ENCODE measurements at places on chromosomes 11 and 22.

GRCh38 chr11:4769838-4770237 lies at the start of gene OR51F1:
Gene OR51F1, minus strand, starts transcription at chr11:4769938. Its CDS starts 0 bp downstream, at chr11:4769938.
- no peak for DNase-seq

GRCh38 chr22:33789690-33790253 lies 130.5 kb downstream of the LARGE1 start:
- no peak for DNase-seq

DNA sequence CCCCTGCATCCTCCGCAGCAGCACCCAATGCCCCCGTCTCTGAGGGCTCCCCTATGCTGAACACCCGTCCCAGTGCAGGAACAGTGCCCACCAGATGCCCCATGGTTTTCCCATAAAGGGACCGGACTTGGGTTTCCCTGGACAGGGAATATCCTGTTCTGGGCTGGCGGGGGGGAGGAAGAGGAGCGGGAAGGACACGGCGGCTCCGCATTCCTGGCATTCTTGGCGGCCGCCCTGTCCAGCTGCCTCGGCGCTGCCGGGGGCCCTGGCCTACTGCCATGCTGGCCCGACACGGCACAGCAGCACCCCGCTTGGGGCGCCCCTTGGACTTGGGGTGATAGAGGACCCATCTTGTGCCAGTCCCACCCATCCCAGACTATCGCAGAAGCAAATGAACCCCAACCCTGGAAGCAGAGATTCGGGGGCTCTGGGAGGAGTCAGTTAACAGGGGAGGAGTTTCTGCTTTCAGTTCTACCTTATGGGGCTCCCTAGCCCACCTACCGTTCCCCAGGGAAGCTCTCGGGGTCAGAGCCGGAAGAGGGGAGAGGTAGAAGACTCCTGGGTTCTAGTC lies 23.7 kb upstream of the CBX7 start:
- peak; percentile 35 for DNase-seq

- DNase-seq = no peak
These were observed 19.6 kb downstream of the RTN4R start for GRCh38 chr22:20248461-20248978.

Measured in fibroblast of mammary gland (primary cell).